ENCODE measurements at places on chromosomes 16 and 17.

DNA sequence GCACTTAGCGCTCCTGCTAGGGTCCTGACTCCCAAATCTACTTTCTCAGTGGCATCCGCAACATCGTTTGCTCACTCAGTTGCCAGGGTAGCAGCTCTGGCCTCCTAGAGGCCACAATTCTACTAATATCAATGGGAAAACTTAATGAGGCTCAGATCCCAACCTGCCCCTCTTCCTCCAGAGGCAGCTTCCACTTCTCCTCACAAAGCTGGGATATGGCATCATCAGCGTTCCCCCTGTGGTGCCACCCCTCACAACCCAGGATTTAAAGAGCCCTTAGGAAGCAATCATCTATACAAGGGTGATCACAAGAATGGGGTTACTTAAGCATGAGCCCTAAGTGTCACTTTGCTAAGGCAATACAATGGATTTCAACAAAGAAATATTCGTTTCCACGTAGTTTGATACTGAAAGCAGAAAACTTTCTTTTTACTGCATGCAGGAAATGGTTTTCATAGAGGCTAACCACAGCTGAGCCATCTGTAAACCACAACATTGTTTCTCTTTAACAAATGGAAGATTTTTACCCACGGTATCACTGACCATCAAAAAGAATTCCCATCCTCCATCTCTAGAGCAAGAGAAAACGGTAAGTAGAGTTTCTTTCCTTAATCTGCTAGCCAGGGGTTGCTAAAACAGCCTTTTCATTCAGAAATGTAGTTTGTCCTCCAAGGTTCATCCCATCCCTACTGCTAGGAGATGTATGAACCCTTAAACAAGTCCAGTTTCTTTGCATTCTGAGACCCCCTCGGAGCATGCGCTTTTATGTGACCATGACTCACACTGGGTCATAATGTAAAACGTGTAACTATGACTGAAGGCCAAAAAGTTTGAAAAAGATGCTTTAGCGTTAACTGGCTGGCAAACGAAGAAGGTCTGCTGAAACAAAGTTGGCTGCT is 68.3 kb upstream of the BCAR1 start:
- no peak for DNase-seq

- no peak for DNase-seq
These were observed 47.7 kb downstream of the TK2 start for GRCh38 chr16:66502020-66502913.

DNA sequence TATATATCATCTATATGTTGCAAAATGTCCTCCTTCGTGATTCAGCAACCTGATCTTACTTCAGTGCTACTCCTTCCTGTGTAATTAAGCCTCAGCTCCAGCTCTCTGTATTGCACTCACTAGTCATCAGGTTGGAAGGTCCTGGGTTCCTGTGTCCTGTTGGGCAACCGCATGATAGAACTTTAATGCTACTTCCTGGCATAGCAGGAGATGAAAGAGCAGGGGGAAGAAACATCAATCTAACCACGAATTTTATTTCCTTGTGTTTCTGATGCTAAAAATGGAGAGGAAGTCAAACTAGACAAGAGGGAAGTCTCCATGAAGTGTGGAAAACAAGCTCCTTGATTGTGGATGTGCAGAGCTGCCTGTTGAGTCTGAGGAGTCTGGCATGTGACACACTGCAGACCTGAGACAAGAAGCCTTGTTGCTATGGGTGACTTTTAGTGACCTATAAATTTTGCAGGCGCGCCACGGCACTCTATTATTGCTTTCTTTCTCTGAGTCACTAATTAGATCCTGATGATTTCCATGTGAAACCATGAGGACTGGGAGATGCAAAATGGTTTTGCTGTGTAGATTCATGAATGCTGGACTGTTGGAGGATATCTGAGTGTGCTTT is 25.6 kb downstream of the IGSF6 start:
- no peak for DNase-seq

DNA sequence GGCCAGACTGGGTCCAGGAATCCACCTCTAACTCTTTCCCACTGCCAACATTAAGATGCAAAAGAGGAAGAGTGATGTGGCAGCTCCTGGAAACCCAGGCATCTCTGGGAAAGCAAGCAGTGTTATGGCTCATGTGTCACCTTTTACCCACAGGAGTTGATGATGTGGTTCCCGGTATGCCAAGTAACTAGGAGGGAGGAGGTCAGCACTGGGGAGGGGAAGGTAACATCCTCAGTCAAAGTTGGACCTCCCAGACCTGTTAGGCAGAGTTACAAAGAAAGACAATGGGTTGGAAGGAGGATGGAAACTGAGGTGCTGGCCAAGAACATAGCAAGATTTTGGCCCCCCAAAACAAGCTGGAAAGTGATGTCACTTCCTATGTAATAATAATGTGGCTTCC is 11.4 kb downstream of the KRABD2 start:
- DNase-seq, result no peak

All from stimulated activated CD4-positive, alpha-beta T cell treated with anti-CD3 and anti-CD28 coated beads, Interleukin-1b, Interleukin-23, amount 100 ng/mL, for 4 hours (primary cell).